ENCODE measurements at places on chromosomes 16 and 17.
A peak's percentile ranks its signal among the peaks of the same experiment; 100 is the strongest.

GRCh38 chr16:75263291-75263962 is 12.0 kb upstream of the BCAR1 start:
- DNase-seq, result no peak

DNA sequence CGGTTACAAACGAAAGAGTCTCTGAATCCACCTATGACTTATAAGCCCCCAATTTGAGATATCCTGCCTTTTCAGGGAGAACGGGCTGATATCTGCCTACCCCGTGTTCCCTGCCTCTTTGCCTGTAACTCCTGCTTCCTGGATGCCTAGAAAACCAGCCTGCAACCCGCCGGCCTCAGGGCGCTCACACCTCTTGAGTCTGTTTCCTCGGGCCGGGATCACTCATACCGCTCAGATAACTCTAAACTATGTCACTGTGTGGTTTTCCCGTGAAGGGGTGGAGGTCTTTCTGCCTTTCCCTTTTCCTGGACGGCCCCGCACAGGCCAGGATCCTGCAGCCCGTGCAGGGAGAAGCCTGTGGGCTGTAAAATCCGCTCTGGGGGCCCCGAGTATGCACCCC is 10.4 kb downstream of the RPUSD1 start:
- DNase-seq, result no peak

DNA sequence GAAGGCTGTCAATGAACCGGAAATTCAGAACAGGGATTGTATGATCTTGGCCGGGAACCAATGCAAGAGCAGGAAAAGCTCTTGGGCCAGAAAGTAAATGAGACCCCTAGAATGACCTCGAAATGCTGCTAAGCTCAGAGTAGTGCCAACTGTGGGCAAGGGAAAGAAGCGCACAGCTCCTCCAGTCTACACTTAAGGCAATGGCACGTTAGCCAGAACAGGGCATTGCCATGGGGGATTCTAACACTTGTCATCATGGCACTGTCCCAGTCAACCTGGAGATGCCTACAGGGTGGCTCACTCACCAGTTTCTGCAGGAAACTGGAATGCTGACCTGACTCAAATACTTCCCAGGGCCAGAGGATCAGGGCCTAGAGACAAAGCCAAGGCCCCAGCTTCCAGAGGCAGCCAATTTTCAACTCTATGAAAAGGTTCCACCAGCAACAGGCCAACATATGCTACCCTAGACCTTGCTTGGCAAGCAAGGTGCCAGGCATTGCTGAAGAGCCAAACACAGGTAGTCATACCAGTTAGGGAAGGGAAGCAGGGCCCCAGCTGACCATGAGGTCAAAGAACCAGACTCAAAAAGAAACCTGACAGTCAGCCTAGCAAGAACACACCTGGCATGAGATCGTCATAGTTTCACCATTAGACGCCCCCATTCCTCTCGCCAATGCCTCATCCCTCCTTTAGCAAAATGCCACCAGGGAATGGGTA is 34.9 kb downstream of the ARHGAP17 start:
- DNase-seq, result no peak

GRCh38 chr17:82298538-82299421 is 18.6 kb downstream of the CD7 start:
- DNase-seq, result no peak

DNA sequence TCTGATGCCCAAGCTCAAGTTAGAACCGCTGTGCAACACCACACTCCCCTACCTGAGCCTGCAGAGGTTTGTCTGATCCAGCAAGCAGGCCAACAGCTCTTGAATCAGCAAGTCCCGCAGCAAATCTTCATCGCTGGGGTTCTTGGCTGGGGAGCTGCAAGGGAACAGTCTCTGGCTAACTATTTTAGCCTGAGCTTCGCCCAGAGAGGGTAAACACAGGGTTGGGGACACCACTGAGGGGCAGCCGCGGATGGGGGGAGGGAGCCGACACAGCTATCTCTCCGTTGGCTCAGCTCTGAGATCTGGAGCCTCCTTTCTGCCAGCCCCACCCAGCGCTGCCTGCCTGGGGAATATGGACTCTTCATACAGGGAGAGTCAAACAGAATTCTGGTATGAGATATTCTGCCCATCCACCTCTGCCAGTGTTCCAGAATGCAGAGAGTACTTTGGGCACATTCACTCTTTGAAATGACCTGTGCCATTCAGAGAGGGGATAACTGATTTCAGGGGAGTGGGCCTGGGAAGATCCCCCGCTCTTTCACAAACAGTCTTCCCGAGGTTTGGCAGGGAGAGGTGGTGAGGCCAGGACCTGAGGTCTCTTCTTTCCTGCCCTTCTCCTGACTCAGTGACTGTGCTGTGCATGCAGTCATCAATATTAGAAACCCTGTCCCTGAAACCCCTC is 7.4 kb downstream of the GIP start:
- DNase-seq, result no peak

DNA sequence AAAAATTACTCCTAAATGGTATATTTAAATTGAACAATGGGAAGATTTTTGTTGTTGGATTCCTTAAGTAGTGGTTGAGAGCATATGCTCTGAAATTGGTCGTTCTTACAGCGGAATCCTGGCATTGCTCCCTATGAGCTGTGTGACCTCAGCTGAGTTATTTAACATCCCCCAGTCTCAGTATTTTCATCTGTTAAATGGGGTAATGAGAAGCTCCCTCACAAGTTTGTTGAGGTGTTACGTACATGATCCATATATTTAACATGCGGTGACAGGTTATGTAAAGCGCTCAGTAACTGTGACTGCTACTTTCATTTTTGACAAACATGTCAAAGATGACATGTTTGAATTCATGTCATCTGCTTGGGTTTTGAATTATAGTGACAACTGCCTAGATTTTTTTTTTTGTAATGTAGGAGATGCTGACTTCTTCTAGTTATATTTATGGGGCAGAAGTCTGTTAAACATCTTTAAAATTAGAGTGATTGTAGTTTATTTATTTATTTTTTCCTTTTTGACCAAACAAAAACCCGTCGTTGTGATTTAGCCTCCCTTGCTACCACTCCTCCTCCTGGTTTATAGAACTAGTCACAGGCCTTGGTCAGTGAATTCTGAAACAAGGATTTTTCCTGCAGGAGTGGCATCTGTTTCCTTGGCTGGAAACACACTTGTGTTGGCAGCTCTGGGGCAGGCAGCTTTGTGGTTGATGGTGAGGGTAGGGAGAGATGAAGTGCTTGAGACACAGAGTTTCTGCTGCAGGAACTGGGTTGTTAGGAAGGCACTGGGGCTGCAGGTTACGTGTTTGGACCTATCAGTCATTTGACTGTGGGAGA is 268.8 kb downstream of the SNX29 start:
- no peak for DNase-seq

DNA sequence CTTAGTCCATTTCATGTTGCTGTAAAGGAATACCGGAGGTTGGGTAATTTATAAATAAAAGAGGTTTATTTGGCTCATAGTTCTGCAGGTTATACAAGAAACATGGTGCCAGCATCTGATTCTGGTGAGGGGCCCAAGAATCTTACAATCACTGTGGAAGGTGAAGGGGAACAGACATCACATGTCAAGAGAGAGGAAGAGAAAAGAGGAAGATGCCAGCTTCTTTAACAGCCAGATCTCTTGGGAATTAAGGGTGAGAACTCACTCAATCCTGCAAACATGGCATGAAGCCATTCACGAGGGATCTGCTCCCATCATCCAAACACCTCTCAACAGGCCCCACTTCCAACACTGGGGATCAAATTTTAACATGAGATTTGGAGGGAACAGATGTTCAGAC is 49.5 kb downstream of the BMERB1 start:
- no peak for DNase-seq

DNA sequence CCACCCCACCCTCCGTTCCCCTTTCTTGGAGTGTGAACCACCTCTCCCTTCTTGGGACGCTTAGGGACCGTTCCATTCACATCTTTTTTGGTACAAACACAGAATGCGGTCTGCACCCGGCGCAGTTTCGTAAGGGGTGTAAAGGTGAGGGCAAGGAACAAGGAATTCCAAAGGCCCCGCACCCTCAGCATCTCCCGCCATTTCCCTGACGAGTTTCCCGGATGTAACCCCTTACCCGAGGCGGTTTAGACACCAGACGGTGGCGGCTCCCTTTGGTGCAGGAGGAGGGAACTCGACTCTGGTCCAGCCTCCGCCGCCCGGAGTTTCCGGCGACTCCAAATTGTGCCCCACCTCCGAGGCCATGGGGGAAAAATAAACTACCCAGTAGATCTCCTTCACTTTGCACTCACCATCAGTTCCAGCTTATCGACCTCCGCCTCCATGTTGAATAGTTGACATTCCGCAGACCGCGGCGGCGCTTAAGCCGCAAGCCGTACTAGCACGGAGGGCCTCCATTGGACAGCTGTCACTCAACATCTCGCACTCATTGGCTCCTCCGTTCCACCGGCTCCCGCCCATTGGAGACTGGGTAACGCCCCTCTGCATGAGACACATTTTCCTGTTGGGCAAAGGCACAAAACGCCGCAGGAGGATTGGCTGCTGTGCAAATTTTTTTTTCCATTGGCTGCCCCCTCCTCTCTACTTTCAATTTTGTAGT is at the start of gene SKA2:
Gene SKA2 (minus strand): TSS at position 466 of the 718 bp plus-strand sequence. CDS start 23 bp downstream, at position 443.
- DNase-seq, result peak; percentile 84

DNA sequence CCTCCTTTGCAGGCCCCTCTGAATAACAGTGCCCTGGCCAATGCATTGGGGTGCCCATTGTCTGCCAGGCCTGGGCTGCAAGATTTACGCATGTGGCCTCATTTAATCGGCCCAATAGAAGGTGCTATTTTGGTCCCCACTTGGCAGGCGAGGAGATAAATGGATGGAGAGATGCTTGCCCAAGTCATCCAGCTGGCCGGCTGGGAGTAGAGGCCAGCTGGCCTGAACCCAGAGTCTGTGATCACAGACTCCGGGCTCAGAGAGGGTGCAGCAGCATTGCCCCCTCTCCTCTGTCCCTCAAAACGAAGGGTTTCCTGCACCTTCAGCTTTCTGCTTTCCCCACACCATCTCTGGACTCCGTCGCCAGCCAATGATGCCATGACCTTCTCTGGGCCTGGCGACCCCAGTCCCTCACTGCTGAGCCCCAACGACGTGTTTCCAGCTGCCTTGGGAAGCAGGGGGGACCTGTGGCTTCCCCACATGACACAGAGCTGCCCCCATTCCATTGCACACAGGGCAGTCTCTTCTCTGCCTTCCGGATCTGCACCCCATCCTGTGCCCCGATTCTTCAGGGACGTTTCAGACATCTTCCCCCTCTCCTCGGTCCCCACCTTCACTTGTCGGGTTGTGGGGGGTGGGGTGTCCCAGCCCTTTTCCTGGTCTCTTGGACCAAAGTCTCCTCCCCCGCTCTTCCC is 3.5 kb upstream of the ADGRG1 start:
- no peak for DNase-seq

DNA sequence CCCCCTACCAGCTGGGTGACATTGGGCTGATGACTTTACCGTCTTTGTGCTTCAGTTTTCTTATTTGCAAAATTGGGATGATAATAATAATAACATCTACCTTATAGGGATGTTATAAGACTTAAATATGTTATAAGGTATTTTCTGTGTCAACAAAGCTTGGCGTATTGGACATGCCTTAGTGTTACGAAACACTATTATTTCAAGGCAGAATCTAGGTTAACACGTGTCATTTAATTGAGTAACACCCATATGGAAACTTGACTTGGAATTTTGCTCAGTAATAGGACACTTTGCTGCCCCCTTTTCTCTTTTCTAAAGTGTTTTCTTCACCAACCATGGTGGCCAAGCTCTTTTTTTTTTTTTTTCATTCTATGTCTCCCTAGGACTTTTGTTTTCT is 294.2 kb upstream of the SALL1 start:
- no peak for DNase-seq

GRCh38 chr16:28311413-28311812 is 19.1 kb downstream of the SBK1 start:
- DNase-seq, result no peak

Measured in colonic mucosa (tissue), 4 donors.